ENCODE measurements at places on chromosomes 12 and 14.

DNA sequence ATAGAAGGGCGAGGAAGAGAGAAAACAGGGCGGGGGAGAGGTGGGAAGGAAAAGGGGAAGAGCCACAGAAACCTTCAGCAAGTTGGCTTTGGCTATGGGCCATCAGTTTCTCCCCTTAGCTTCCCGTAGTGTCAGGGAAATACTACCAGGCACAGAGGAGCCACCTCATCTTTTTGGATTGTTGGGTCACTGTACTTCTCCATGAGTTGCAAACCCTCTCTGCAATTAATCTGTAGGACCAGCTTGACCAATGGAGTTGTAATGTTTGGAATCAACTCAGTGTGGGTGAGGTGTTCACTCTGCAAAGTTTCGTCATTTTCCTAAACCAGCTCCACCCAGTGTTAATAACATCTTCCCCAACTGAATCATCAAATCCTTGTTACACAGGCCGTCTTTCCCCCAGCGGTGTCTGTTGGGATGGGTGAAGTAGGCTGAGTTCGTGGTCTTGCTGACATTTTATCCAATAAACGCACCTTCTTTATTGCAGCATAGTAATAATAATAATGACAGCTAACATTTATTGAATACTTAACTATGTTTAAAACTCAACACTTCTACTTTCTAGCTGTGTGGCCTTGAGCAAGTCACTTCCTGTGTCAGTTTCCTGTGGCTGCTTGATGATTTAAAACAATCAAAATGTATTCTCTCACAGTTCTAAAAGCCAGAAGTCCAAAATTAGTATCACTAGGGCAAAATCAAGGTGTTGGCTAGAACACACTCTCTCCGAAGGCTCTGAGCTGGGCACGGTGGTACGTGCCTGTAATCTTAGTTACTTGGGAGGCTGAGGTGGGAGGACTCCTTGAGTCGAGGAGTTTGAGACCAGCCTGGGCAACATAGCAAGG lies 8.1 kb upstream of the GLTP start:
- DNase-seq: peak; percentile 71

DNA sequence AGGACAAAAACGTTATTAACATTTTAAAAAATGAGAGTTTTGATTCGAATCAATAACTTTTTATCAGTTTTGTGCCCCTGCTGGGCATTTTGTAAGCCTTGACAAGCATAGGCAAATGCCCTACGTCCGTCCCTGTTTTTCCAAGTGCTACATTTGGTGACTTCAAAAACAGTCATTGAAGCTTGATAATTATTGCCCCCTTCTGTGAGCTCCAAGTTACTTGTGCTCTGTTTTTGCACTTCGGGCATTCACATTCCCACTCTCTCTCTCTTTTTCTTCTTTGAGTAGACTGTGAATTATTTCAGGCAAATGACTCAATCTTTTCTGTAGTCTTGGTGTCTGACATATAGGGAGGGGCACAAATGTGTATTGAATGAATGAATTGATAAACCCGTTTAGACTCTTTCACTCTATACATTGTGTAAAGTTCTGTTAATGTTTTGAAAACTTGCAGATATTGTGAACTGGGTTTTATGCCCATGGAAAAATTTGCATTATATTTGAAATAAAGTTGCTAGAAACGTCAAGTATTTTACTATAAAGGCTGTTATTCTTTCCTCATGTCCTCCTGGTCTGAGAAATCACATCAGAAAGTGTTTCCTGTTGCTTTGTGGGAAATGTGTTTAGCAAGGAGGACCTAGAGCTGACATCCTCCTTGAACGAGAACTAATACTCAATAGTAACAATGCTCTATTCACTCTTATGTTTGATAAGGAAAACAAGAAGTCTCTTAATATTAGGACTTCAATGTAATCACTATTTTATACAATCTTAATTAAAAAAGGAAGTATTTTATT lies 1.4 kb downstream of the APAF1 start:
- DNase-seq: peak; percentile 35

DNA sequence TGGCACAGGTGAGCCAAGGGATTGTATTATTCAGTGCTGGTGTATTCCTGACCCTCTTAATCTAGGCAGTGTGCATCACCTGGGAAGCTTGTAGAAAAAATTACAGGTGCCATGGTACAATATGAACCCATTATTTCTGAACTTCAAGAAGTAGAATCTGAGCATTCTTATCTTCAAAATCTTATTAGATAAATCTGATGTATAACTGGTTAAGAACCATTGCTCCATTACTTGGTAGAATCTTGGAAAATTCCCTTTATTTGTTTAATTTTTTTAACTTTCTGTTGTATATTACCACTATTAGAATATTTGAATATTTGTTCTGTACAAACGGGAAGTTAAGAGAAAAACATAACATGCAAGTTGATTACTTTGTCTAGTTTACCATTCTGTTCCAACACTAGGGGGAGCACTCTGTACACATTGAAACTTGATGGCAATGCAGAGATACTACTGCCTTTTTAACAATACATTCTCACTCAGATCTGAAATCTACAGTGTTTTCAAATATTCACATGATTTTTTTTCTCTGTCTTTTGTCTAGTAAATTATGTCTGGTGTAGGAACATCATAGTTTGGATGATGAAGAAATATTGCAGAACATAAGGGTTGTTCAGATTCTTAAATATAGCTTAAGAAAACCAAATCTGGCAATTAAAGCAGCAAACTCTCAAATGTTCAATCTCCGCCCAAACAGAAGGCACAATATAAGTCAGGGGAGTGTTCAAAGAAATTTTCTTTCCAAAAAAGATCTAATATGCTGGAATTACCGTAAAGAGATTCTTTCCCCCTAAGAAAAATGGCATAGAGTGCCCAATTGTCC lies 196.6 kb downstream of the PCNX1 start:
- peak; percentile 20 for DNase-seq

GRCh38 chr12:121128908-121129810 lies 3.5 kb upstream of the P2RX7 start:
- DNase-seq: no peak

DNA sequence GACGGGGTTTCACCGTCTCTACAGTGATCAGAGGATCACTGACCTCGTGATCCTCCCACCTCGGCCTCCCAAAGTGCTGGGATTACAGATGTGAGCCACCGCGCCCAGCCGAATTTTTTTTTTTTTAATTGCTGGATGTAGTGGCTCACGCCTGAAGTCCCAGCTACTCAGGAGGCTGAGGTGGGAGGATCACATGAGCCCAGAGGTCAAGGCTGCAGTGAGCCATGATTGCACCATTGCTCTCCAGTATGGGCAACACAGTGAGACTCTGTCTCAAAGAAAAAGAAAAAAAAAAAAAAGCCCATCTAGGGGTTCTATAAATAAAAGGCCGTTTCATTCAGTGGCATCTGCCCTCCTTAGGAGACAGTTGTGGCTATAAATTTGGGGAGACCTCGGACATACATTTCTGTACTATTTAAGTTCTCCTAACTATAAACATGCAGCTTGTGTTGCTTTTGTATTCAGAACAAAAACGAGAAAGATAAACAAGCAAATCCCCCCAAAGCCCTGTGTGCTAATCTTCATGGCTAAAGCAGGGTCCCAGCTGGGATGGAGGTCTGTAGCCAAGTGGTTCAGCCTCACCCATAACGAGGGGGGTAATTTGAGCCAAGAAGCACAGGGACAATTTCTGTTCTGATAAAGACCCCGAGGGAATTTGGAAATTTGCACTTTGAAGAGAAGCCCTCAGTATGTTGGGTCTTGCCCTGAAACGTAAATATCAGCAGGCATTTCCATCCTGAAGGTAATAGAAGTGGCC lies 35.0 kb upstream of the BCL7A start:
- no peak for DNase-seq

DNA sequence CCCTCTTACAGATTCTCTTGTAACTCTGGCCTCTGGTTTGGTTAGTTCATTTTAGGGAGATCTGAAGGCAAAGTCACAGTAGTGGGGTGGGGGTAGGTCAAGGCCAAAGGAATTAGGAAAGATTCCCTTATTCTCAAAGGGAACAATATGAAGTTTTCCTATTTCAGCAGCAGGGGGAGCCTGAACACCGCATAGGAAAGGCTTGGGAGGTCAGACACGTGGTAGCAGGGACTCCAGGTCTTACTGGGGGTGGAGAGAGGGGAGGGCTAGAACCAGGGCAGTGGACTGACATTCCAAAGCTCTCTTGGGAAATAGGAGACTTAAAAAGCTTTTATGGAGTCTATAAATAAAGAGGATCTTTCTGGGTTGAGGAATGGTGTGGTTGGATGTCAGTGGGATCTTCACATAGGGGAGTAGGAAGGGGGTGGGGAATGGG lies 1.3 kb downstream of the ZC3H10 start:
- peak; percentile 79 for DNase-seq

DNA sequence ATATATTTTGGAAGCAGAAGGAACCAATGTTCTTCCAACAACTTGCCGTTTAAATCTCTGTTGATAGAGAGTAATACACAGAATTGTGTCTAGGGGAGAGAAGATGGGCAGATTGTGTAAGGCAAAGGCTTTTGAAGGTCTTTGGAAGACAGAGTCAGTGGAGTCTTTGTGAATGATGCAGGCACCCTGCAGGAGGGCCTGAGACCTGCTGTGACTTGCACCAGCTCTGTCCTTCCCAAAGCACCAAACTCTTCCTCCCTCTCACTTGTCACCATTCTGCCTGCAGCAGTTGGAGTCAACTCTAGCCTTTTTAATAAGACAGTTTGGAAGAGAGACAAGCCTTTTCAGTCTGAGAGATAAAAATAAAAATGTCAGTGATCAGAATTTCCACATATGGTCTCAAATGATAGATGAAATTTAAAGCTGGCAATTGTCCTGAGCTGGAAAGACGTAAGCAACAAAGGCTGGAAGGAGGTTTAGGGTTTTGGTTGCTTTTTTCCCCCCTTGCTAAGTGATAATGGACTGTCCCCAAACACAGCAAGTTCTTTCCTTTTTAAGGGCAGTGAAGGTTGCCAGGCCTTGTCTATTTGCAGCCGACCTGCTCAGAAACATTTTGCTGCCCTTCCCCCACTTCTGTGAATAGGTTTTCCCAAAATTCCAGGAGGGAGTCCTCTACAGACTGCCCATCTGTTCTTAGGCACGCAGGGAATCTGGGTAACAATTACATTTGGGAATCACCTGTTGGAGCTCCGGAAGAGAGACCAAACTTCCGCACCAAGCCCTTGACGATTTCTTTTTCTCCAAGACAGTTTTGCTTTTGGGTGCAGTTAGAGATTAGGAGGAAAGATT lies 103.0 kb upstream of the NTF3 start:
- no peak for DNase-seq

DNA sequence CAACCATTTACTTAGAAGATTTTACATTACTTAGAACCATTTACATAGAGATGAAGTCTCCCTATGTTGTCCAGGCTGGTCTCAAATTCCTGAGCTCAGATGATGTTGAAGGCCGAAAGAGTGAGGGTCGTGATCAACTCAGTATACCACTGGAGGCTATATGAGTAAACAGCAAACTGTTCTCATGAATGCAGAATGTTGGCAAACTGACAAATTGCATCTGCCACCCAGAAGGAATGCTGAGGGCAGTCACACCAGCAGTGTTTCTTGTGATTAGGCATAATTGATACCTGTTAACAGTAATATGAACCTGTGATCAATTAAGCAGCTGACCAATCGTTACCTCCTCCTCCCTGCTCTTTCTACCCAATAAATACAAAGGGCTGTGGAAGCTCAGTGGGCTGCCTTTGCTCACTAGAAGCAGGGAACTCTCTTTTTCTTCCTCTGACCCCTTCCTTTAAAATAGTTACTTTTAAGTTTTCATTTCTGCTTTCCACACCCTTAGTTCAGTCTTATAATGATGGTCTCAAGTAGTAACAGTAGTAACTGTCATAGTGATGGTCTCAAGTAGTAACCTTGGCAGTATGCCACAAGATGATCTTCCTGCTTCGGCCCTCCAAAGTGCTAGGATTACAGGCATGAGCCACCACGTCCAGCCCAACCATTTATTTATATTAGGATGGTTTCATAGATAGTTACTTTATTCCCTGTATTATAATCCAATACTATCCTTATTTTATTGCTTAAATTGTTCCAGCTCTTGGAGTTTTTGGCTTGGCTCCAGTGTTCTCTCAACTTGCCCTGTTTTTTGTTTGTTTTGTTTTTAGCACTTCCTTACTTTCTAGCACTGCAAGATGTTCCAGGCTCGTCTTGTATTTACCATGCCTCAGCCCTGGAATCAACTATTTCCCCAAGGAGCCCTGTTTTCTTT lies 25.8 kb downstream of the LIMA1 start:
- no peak for DNase-seq

DNA sequence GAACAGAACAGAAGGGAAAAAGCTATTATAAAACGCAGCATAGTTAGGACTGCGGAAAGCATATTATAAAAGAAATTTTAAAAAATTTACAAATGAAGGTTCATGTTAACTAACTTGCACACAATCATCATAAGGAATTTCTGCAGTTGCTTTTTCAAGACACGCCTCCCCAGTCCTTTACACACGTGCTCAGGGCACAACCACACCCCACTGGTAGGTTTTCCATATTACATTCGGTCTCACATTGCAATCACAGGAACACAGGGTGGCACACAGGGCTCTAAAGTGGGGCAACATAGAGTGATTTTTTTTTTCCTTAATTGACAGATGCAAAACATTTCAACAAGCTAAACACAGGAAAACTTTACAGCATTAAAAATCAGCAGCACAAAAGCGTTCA lies 69.7 kb downstream of the DICER1 start:
- DNase-seq: no peak

- DNase-seq: no peak
Measured at GRCh38 chr12:103882861-103883596, 42.0 kb upstream of the NT5DC3 start.

GRCh38 chr14:70137788-70138187 lies 51.0 kb downstream of the SLC8A3 start:
- DNase-seq: no peak

DNA sequence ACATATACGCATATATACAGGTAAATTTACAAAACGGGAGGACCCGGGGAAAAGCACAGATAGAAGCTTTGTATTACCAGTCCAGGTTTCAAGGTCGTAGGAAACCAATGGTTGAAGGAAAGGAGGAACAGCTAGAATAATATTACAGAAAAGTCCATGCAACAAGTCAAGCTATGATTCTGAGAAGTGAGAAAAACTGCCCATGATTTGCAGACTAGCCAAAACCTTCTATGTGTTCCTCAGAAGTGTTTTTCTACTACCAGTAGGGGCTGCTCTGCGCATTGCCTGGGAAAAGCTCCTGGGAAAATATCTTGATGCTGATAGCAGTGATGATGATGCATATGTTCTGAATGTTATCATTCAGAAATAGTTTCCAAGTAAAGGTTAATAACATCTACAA lies 2.2 kb downstream of the PDZRN4 start:
- DNase-seq: no peak

GRCh38 chr12:120406069-120406468 lies 31.8 kb upstream of the COX6A1 start:
- no peak for DNase-seq

- DNase-seq: no peak
Measured at GRCh38 chr12:57584690-57585089, 6.3 kb upstream of the PIP4K2C start.

- no peak for DNase-seq
Measured at GRCh38 chr12:100472325-100472724, 1.3 kb upstream of the NR1H4 start.

GRCh38 chr14:63745858-63746425 lies 18.1 kb upstream of the SGPP1 start:
- DNase-seq: no peak

- DNase-seq: no peak
Measured at GRCh38 chr12:65756267-65756666, 68.0 kb upstream of the HMGA2 start.
